ENCODE measurements at places on chromosomes 7 and 10.

DNA sequence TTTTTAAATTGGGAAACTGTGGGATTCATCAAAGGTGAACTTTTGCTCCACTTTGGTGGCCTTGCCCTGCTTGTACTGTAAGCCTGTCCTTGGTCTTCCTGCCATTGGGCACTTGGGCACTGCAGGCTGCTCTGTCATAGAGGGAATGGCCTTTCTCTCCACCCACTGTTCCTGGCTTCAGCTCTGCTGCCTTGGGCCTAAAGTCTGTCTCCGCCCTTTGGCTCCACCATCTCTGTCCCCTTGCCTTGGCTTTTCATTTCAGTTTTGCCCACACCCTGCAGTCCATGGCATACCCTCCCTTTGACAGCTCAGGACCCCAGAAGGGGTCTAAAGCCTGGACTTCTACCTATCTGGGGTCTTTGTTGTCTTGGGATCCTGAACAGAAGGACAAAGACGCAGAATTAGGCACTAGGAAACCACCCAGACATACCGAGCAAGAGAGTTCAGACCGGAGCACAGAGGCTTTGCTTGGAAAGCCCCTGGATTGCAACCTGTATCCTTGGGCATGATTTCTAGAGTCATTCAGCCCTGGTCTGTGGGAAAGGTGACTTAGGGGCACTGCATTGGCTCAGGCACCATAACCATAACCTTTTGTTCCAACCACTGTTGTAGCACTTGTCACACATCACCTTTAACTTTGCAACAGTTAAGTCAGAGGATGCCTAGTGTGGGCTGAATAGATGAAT lies 5.2 kb upstream of the ARHGAP22 start:
- no peak for DNase-seq

GRCh38 chr10:31426401-31426800 lies 107.4 kb downstream of the ZEB1 start:
- DNase-seq = no peak

- no peak for DNase-seq
Measured at GRCh38 chr10:70695241-70696030, 23.1 kb downstream of the ADAMTS14 start.

- no peak for DNase-seq
Measured at GRCh38 chr7:137489880-137490279, 146.3 kb upstream of the PTN start.

GRCh38 chr10:1724921-1725488 lies 12.3 kb downstream of the ADARB2 start:
- no peak for DNase-seq

GRCh38 chr10:22609719-22610465 lies 104.5 kb downstream of the PIP4K2A start:
- no peak for DNase-seq

DNA sequence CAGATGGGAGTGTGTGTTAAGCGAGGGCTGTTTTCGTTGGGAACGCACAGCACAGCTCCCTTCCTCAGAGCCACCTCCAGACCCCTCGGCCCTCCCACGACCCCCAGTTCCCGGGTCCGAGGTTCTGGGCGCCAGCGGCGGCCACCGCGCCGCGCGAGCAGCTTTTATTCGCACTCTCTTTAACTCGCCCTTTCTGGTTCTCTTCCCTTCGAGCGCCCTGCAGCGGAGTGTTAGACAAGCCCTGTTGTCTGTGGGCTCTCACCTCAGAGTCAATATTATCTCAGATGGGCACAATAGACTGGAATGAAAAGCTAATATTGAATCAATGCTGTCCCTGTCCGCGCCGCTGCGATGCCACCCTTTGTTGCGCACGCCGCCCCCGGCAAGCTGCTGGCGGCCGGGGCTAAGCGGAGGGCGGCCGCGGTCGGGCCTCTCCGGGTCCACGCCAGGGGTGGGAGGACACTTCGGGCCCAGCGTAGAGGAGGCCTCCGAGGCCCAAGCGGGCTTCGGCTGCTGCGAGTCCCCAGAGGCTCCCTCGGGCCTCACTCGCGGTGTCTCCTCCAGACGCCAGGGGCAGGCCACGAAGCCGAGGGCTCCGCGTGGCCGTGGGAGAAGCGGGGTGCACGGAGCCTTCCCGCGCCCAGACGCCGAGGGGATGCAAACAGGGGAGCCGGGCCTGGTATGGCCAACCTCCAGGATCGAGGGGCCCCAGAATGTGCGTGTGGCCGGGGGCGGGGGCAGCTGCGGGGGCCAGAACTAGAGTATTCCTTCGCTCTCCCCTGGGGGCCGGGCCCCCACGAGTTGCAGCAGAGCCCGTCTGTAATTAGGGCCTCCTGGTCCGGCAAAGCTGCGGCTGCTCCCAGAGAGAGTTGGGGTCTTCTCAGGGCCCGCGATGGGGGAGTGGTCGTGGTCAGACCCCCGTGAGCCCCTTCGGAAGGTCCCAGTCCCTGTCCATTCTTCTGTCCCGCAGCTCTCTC lies 7.9 kb upstream of the EMX2 start:
- DNase-seq = no peak

GRCh38 chr7:131625817-131626372 lies 69.5 kb upstream of the PODXL start:
- no peak for DNase-seq

DNA sequence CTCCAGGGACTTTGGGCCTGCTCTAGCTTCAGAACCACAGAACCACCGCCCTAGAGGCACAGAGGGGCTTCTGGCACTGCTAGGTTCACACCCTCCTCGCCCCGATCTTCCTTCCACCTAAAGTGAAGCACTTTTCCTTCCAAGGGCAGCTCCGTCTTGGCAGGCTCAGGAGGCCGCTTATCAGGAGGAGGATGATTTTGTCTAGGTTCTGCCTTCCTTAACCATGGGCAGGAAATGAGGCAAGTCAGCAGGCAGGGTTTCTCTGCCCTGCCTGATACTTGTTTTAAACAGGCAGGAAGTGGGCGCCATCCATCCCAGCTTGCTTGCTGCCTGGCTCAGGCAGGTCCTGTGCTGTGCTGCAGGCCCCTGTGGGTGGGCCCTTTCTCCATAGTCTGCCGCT lies 8.3 kb upstream of the ATP6V0E2 start:
- no peak for DNase-seq

DNA sequence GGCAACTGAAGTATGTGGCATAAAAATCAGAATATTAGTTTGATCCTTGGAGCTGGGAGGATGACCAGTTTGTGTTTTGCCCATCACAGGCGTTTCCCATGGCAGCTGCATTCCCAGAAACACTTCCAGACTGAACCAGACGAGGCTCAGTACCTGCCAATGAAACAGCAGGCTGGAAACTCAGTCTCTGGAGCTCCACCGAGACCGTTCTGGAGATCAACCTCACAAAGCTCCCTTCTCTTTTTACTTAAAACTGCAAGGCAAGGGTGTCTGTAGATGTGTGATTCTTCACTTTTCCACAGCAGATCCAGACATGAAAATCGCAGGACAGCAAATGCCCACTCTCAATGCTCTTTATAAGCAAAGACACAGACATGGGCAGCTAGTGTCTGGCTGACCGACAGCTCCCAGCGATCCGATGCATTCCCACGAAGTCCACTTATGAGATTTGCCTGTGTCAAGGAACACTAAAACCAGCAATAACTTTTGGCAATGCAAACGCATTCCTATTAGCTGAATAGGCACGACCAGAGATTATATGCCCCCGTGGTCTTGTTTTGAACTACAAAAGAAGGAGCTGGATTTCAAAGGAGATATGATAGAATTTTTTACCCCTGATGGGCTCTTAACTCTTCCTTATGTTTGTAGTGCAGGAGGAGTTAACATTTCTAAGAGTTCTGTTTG lies 72.6 kb downstream of the ADAM12 start:
- no peak for DNase-seq

DNA sequence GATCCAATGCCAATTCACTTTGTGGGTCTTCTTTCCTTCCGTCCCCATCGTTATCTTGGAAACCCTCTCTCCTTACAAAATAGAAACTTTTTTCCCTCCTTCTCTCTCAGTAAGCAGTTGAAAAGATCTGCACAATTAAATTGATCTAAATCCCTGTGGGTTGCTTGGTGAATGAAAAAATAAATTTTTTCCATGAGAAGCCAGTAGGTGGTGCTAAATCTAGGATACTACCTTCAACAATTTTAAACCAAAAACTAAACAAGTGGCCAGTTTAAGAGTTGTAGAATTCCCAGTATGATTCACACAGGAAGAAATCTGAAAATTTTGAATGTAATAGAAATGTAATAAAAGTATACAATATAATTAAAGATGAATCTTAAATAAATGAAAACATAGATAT lies 990.3 kb upstream of the ZNF722 start:
- DNase-seq = no peak

GRCh38 chr10:71429929-71430328 lies 33.2 kb downstream of the CDH23 start:
- DNase-seq = no peak

DNA sequence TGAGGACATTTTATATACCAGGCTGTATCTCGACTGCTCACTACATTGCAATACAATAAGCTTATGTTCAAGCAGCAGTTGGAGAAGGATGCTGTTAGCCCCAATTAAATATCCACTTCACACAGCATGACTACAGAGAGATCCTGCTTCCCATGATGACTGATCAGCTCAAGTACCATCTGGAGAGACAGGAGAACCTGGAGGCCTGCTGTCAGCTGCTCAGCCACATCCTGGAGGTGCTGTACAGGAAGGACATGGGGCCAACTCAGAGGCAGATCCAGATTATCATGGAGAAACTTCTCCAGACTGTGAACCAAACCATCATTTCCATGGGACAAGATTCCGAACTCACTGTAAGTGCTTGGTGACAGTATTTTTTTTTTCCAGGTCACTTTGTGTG lies 22.5 kb downstream of the RNF133 start:
- DNase-seq = no peak

DNA sequence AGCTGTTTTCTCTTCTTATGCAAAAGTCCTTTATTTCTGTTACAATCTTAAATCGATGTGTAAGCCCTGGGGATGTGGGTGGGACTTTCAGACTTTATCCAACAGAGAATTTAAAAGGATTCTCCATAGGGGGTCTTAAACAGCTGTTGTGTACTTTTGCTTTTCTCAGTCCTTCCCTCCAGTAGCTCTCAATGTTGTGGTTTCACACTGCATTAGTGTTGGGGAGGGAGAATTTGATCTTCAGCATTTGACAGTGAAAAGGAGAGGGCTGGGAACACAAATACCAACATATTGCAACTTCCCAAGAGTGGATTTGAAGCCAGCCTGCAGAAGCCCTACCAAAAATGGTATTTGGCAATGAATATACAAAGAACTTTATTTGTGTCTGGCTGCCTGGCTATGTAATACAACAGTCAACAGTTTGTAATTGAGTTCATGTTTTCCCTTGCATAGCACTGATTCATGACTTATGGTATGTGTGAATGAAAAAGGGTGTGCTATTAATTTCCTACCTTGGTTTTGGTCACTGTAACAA lies 80.1 kb upstream of the CAPZA2 start:
- DNase-seq = no peak

- no peak for DNase-seq
Measured at GRCh38 chr7:72019436-72019835, 392.7 kb downstream of the CALN1 start.

DNA sequence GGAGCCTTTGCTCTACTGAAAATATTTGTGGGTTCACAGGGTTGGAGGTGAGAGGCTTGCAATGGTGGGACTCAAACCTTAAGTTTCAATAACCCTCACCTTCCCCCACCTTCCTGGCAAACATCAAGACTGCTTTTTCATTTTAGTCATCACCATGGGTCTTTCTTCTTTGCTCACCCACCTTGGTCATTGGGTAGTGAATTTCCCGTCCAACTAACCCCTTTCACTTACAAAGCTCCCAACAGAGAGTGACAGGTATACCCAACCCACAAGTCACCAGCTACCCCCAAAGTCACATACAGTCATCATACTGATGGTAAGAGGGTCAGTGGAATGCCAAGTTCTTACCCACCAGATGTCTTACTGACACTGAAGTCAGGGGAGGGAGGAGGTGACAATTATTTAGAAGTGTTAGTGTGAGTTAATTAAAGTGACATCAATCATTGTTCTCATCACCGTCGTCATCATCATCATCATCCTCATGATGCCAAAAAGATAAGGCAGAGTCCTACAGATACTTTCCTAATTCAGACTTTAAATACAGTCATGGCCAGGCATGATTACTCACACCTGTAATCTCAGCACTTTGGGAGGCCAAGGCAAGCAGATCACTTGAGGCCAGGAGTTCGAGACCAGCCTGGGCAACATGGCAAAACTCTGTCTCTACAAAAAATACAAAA lies 49.0 kb downstream of the PIK3AP1 start:
- no peak for DNase-seq

- no peak for DNase-seq
Measured at GRCh38 chr10:102819054-102819453, 18.2 kb downstream of the CYP17A1 start.

- DNase-seq = peak; percentile 28
Measured at GRCh38 chr10:16809074-16809718, 8.0 kb downstream of the RSU1 start.

DNA sequence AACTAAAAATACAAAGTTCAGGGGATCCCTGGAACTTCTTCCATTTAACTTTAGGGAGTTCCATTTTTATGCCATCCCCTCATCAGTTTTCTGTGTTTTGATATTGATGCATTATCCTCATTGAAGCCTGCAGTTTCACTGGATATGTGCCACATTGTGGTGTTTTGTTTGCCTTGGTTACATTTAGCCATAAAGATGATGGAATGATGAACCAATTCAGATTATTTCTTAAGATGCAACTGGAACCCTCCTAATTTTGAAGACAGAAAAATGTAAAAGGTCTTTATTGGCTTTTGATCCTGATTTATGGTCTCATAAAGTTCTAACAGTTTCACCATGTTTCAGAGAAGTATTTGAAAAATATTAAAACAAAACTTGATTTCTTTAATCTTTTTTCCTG lies 314.2 kb upstream of the KLF6 start:
- no peak for DNase-seq

DNA sequence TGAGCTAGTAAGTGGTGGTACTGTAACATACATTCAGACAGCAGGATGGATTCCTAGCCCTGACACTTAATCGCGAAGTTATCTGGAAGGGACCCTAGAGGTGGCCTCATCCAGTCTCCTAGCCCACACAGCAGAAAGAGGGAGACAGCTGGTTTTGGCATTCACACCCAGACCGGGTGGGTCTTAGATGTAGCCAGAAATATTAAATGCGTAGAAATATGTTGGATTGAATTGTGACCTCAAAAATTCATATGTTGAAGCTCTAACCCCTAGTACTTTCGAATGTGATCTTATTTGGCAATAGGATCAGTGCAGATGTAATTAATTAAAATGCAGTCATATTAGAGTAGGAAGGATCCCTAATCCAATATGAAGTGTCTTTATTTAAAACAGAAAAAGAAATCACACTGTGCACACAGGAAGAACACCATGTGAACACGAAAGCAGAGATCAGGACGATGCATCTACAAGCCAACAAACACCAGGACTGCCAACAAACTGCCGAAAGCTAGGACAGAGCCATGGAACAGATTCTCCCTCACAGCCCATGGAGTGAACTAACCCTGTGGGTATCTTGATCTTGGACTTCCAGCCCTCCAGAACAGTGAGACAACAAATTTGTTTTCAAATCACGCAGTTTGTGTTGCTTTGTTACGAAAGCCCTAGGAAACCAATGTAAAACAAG lies 2.9 kb upstream of the XPNPEP1 start:
- no peak for DNase-seq

- no peak for DNase-seq
Measured at GRCh38 chr10:86664341-86665217, 3.7 kb upstream of the LDB3 start.

GRCh38 chr10:73893426-73893825 lies 17.5 kb upstream of the PLAU start:
- no peak for DNase-seq

Data from activated CD8-positive, alpha-beta memory T cell treated with anti-CD3 and anti-CD28 coated beads for 48 hours (primary cell).